C1 segment of cervical spinal cord (tissue), 14 donors: ENCODE measurements at places on chromosomes 16 and 17.

DNA sequence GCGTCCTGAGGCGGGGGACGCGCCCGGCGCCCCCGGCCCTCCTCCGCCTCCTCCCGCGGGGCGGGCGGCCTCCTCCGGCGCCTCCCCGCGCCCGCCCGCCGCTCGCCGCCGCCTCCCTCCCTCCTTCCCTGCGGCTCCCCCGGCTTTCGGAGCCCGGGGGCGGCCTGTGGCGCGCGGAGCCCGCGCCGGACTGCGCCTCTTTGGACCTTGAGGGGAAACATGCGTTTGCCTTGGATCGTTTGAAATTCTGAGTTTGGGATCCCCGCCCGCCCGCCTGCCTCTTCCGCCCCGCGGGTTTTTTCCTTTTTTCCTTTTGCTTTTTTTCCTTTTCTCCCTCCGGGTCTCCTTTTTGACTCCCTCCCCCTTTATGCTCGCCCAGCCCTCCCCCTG is 390 bp downstream of the ZNRF1 start:
- DNase-seq: no peak

GRCh38 chr16:58212824-58213655 is 15.1 kb upstream of the CSNK2A2 start:
- DNase-seq: no peak

DNA sequence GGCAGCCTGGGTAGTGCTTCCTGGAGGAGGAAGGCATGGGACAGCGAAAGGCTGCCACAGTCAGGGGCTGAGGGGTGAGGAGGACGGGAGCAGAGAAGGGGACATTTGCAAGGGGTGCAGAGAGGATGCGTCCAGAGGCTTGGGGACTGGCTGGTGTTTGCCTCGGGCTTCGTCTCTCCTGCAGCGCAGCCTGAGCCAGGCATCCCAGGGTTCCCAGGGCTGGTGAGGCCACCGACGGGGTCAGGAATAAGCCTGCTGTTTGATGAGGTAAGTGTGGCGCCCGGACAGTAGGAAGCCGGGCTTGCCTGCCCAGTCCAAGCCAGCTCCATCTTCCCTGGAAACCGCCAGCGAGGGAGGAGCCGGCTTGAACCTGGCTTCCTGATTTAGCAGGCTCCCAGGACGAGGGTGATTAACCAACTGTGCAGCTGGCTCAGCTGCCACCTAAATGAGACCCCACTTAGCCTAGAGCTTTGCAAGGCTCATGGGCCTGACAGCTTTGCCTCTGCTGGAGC is 47.8 kb downstream of the PITPNM3 start:
- no peak for DNase-seq

- no peak for DNase-seq
Measured at GRCh38 chr16:35711435-35711834, 2252.0 kb downstream of the TP53TG3F start.

GRCh38 chr17:8918807-8919465 is 46.6 kb downstream of the PIK3R5 start:
- no peak for DNase-seq
